Right atrium auricular region (tissue), 2 donors: ENCODE measurements at places on chromosomes 5 and 9. TPM values are rescaled to one million over a fixed set of nuclear protein-coding genes. Genes with fewer than 3 reads are reported as not detected.
A peak's percentile ranks its signal among the peaks of the same experiment; 100 is the strongest.

DNA sequence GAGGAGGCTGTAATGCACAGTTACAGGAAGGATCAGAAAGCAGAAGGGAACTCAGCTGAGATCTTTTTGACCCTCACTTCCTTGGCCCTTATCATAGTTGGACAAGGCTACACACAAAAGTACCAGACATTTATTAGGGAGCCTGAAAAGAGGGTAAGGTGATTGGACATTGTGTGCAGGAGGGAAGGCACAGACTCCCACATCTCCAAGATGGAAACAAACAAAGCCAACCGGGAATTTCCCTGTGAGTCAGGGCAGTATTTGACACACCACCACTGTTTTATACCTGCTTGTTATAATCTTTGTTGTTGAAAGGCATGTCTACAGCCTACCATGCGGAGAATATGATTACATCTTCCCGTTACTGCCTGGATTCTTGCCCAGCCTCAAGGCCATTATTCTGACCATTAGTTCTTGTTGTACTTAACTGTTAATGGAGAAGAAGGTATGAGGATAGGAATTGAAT, 3.0 kb upstream of the CCNG1 start:
- no peak overlapping the region for H3K27ac ChIP-seq
- no peaks in the 10 kb centered on the region for H3K27me3 ChIP-seq
- no peak for DNase-seq
- H3K4me1 ChIP-seq: no peaks in the 10 kb centered on the region
- no peaks in the 10 kb centered on the region for H3K36me3 ChIP-seq

DNA sequence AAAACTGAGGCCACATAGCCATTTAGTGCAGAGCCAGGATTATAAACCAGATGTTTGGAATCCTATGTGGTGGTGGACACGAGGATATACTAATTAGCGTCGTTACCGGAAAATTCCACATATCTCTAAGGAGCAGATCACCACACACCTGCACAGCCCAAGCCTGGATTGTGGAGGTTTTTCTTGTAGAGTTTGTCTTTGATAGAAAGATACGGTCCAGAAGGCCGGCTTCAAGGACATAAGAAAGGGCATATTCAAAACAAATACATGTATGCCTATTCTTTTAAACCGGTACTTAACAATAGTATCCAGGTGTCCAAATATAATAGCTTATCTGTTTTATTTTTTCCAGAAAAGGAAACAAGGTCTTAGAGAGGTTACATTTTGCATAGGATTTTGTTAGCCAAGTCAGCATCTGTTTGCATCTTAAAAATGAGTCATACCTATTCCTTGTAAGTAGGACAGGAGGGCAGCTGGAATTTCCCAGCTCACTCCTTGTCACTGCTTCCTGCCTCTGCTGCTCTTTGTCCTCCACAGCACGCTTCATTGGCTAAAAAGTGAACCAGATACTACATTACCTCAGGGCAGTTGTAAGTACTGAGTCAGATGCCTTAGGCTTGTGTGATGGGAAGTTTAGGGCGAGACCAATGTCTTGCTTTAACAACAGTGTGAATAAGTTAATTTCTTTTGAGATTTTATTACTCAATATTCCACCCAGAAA, 3.6 kb downstream of the TMC1 start:
- H3K27ac ChIP-seq: no peak overlapping the region
- DNase-seq: no peak
- no peak overlapping the region for H3K4me3 ChIP-seq
- H3K4me1 ChIP-seq: no peaks in the 10 kb centered on the region
- no peaks in the 10 kb centered on the region for H3K27me3 ChIP-seq

GRCh38 chr9:25177858-25178257, 500.4 kb downstream of the TUSC1 start:
- no peaks in the 10 kb centered on the region for H3K27me3 ChIP-seq
- no peaks in the 10 kb centered on the region for H3K4me1 ChIP-seq
- no peak overlapping the region for H3K4me3 ChIP-seq
- no peak for DNase-seq

- H3K4me3 ChIP-seq: no peak overlapping the region
- H3K4me1 ChIP-seq: peaks cover 68% of the 10 kb centered on the region
- peak overlapping the region; percentile 15 for H3K27ac ChIP-seq
- no peaks in the 10 kb centered on the region for H3K27me3 ChIP-seq
Measured at GRCh38 chr5:14445576-14446290, 135.9 kb upstream of the OTULINL start.

DNA sequence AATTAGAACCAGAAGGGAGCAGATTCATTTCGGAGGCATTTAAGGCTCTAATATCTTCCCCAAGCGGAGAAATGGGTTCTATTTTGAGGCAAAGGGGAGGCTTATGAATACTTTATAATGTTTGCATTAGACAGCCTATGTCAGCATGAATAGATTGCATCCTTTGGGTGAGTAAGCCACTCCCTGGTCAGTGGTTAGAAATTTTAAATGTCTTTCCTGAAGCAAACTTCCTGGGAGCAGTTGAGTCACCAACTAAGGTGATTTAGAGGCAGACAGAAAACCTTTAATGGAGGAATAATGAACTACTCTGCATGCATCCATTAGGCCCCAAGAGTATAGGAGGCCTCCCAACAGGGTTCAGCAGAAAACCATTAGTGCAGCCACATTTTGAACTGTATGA, 204.9 kb downstream of the ELAVL2 start:
- H3K27ac ChIP-seq: no peak overlapping the region
- no peaks in the 10 kb centered on the region for H3K4me1 ChIP-seq
- H3K36me3 ChIP-seq: no peaks in the 10 kb centered on the region

GRCh38 chr5:115480271-115480670, 64.3 kb downstream of the FEM1C start:
- no peak for DNase-seq
- H3K36me3 ChIP-seq: no peaks in the 10 kb centered on the region
- H3K4me1 ChIP-seq: no peaks in the 10 kb centered on the region
- H3K27ac ChIP-seq: no peak overlapping the region

DNA sequence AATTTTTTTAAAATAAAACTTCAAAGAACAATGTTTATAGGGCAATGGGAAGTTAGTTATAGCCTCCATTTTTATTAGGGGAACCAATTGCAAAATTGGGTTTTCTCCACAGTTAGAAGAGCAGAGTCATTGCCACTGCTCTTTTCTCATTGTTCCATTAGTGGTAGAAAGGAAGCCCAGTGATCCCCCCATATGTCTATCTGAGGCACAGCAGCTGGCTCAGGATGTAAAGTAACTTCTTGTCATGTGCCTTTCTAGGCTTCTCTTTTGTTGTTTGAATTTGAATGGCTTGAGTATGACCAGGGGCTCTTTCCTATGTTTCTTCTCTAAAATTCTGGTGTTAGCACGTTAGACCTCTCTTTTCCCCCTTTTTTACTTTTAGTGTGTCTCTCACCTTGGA, 61.2 kb downstream of the UBAP1 start:
- no peaks in the 10 kb centered on the region for H3K27me3 ChIP-seq
- peaks cover 25% of the 10 kb centered on the region for H3K36me3 ChIP-seq
- no peak overlapping the region for H3K4me3 ChIP-seq

- no peak overlapping the region for H3K27ac ChIP-seq
- no peaks in the 10 kb centered on the region for H3K27me3 ChIP-seq
- H3K4me3 ChIP-seq: no peak overlapping the region
- no peaks in the 10 kb centered on the region for H3K36me3 ChIP-seq
- H3K4me1 ChIP-seq: no peaks in the 10 kb centered on the region
Measured at GRCh38 chr9:131001990-131002389, 7.0 kb upstream of the LAMC3 start.

DNA sequence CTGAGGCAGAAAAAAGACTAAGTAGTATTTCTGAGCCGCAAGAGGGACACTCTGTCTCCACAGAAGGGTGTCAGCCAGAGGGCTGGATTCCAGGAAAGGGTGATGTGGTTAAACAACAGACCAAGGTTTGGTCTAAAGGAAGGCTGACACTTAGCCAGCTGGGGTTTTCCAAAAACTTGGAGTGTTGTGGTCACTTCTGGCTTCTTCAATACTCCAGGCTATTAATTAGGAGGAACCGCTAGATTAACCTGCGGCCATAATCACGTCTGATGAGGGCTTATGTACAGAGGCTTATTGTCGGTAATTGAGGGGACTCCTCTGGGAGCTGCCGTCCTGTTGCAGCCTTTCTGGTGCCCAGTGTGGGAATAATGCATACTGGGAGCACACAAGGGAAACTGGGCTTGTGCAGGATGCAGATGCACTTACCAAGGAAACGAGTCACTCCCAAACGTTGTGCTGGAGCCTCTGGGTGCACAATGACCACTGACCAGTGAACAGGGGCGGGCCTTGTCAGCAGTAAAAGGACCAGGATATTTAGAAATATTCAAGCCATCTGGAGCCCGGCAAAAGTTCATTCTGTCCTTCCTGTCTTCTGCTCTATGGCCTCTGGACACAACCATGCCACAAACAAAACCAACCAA, 70.2 kb upstream of the TUT7 start:
- no peaks in the 10 kb centered on the region for H3K4me1 ChIP-seq
- H3K27ac ChIP-seq: no peak overlapping the region
- no peaks in the 10 kb centered on the region for H3K27me3 ChIP-seq

DNA sequence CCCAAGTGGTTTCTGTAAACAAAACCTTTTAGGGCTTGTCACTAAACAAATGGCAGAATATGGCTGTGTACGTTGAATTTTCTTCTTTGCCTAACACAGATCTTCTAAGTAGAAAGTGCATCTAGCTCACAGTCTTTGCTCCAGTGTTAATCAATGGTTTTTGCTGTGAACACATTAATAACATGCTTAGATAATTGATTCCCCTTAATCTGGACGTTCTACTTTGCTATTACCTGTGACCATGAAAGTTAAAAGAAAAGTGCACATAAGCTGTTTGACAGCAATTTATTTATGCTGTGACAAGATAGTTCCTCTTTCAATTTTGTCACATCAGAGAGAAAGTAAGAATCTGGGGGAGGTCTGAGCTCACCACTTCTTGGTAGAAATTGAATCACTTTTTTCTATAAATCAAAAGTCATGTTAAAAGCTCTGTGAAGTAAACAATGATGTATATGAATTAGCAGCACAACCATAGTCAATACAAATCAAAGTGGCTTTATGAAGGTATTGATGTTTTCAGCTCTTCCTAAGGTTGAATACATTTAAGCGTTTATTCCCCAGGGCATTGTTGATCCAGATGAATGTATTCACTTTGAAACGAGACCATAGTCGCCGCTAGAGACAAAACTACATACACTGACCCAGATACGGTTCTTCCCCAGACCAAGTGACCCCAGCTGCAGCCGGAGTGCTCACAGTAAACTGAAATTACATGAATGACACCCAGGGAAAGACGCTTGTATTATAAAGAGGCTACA, 174.6 kb upstream of the ZNF608 start:
- no peak overlapping the region for H3K27ac ChIP-seq
- H3K27me3 ChIP-seq: no peaks in the 10 kb centered on the region
- no peaks in the 10 kb centered on the region for H3K4me1 ChIP-seq
- DNase-seq: no peak
- no peak overlapping the region for H3K4me3 ChIP-seq
- no peaks in the 10 kb centered on the region for H3K36me3 ChIP-seq

GRCh38 chr9:77023726-77024125, 4.3 kb downstream of the FOXB2 start:
- no peak for DNase-seq
- H3K27ac ChIP-seq: no peak overlapping the region
- no peak overlapping the region for H3K4me3 ChIP-seq
- H3K27me3 ChIP-seq: peaks cover 43% of the 10 kb centered on the region
- no peaks in the 10 kb centered on the region for H3K4me1 ChIP-seq

GRCh38 chr5:171570244-171570825, 150.9 kb downstream of the FGF18 start:
- no peak for DNase-seq
- no peaks in the 10 kb centered on the region for H3K36me3 ChIP-seq
- no peaks in the 10 kb centered on the region for H3K27me3 ChIP-seq
- no peaks in the 10 kb centered on the region for H3K4me1 ChIP-seq
- no peak overlapping the region for H3K4me3 ChIP-seq
- no peak overlapping the region for H3K27ac ChIP-seq

Gene RNF183
- not detected for total RNA-seq

Gene RPL37
- 95.3 TPM for total RNA-seq

Gene CDH10
- total RNA-seq: 0.31 TPM

Gene PCDHGB3
- 7.2 TPM for total RNA-seq

Gene ACTBL2
- not detected for total RNA-seq
